Hindlimb muscle (tissue), 1 donor: ENCODE measurements at places on chromosomes 5 and 9. TPM values are rescaled to one million over a fixed set of nuclear protein-coding genes. Genes with fewer than 3 reads are reported as not detected.

The BTNL8 gene
- not detected for polyA plus RNA-seq

DNA sequence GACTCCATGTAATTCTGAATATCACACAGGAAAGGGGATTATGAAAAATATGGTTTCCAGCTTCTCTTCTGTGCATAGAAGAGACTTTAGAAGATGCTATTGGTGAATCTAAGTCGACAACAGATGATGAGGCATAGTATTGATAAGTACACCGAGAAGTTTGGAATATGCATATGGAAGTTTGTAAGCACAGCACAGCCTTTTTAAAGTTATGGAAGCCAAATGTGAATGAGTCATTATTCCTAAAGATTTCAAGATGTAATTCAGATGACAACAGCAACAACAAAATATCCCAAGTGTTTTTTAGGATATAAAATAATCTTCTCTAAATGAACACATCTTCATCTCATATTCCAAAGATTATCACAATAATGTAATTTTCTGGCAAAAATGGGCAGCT is 1723.3 kb downstream of the EFNA5 start:
- no peak for DNase-seq

The DND1 gene
- polyA plus RNA-seq, result not detected

- DNase-seq, result peak; percentile 63
Observed at GRCh38 chr9:132268725-132269352, 85.9 kb downstream of the SETX start.

The GOLM1 gene
- 44.3 TPM for polyA plus RNA-seq

GRCh38 chr9:73474625-73475024 is 323.0 kb downstream of the ANXA1 start:
- DNase-seq, result no peak

DNA sequence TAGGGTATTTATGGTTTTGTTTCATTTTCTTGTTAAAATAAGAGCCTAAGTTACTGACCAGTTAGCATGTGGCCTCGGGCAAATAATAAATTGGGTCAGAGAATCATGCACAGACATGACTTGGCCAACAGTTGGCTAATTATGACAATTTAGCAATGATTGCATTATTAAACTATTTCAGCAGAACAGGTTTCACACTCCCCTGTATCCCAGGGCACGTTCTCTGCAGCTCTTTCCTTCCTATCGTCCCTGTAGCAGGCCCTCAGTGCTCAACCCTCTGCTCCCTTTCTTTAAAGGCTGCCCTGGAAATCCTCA is 167.9 kb downstream of the TSSK1B start:
- DNase-seq, result no peak

GRCh38 chr9:128643519-128644300 is 12.9 kb downstream of the DYNC2I2 start:
- DNase-seq, result no peak

DNA sequence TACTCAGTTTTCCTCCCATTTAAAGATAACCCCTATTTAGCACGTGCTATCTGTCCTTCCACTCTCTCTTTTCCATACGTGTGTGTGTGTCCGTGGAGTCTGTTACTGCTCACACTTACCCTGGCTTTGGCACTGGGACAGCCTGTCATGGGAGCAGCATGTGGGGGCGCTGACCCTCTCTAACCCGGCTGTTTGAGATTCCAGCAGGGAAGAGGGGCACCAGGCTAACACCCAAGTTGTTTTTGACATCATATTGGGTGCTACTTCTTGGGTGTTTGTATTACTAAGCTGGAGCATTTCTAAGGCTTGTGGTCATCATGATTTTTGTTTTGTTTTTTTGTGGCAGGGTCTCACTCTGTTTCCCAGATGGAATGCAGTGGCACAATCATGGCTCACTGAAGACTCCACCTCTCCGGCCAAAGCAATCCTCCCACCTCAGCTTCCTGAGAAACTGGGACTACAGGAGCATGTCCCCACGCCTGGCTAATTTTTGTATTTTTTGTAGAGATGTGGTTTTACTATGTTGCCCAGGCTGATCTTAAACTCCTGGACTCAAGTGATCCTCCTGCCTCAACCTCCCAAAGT is 56.9 kb upstream of the SIMC1 start:
- no peak for DNase-seq

The ADRB2 gene
- 1.5 TPM for polyA plus RNA-seq

DNA sequence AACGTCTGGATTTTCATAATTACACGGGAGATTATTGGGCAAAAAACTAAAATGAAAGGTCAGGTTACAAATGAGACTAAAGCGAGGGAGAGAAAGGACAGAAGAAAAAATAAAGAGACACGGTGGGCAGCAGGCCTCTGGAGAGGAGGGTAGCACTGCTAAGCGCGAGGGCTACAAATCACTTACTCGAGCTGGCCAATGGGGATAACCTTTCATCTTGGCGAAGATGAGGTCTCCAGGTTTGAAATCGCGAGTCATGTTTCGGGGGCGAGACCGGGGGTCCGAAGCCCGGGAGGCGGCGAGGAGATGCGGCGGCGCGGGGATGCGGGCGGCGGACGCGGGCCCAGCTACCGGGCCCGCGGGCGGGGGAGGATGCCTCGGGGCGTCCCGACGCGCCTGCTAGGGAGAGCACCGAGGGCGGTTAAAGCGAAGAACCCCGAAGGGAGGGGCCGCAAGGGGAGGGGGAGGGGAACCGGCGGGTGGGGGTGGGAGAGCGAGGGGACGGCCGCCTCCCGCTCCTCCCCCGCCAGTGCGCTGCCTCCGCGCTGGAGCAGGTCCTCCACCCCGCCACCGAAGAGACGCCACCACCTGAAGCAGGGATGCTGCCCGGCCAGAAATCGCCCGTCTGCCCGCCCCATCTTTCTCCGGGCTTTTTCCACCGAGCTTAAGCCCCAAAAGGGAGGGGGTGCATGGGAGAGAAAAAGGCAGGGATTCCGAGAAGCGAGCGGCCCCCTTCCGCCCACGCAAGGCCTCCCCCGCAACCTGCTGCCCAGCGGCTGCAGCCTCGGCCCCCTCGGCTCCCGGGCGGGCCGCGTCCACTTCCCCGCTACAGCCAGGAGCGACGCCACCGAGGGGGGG is 610 bp downstream of the PSIP1 start:
- DNase-seq, result peak; percentile 61

DNA sequence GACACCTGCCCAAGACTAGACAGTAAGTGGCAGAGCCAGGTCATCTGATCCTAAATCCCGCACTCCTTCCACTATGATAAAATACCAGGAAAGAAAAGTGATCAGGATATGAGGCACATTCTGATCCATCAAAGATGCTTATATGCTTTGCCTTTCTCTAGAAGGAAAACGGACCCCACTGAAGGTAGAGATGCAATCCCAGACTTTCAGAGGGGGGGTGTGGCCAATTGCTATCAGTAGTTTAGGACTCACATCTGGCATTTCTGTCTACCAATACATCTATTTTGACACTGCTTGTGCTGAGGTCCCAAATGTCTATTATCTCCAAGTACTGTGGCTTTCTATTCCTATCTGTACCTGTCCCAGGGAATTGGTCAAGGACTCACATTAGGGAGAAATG is 1.7 kb downstream of the TRIM52 start:
- DNase-seq, result no peak

The SHISAL2B gene
- not detected for polyA plus RNA-seq

The OMD gene
- polyA plus RNA-seq, result 2.7 TPM

DNA sequence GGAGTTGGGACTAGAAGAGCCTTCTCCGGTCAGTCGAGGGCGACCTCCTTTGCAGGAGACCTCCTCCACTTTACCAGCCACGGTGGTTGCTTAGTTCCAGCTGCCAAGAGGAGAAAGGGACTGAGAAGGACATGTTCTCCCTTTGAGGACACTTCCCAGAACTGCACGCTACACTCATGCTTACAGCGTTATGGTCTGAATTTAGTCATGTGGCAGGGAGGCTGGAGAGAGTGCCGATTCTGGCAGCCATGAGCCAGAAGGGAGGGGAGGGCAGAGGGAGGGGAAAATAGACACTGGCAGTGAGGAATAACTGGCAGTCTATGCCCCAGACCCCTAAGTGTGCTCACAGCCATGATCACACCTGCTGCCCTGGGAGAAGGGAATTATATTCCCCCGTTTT is 47.8 kb downstream of the TSPAN17 start:
- no peak for DNase-seq

The RAD50 gene
- polyA plus RNA-seq, result 24.9 TPM

- no peak for DNase-seq
Observed at GRCh38 chr9:6671416-6671815, 25.9 kb upstream of the GLDC start.
